ENCODE measurements at places on chromosomes 11 and 22. TPM values are rescaled to one million over a fixed set of nuclear protein-coding genes. Genes with fewer than 3 reads are reported as not detected.

- no peak for DNase-seq
Observed at GRCh38 chr11:70526116-70527045, 128.1 kb downstream of the CTTN start.

GRCh38 chr11:12134236-12134585 is 23.8 kb downstream of the MICAL2 start:
- DNase-seq = no peak

- no peak for DNase-seq
Observed at GRCh38 chr11:2883979-2884815, 1.4 kb downstream of the CDKN1C start.

DNA sequence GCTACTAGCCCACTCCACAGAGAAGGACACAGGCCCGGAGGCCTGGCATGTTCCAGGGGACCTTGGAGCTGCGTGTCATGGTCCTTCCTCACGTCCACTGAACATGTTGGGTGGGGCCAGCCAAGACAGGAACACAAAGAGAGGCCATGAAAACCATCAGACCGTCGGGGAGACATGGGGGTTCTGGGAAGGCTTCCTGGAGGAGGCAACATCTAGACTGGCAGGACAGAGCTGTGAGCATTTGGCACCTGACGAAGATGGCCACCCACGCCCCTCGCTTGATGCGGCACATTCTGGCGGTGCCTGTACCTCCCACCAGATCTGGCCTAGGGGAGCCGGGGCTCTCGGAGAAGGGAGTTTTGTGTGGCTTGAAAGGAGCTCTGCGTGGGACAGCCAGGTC is 24.7 kb upstream of the ARHGAP8 start:
- DNase-seq = no peak

DNA sequence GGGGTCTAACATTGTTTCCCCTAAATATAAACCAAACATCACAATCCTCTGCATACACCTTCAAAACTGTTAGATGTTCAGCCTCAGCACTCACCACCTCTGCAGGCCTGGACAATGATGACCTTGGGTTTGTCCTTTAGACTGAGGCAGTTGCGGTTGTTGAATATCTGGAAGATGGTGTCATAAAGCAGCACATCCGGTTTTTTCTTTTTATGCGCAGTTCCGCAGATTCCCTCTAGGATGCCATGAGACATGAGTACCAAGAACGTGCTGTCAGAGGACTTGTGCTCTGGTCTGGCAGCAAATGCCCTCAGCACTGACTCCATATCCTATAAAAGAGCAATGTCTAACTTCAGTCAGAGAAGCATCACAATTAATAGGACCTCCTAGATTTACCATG is 22.8 kb downstream of the CASP5 start:
- no peak for DNase-seq

DNA sequence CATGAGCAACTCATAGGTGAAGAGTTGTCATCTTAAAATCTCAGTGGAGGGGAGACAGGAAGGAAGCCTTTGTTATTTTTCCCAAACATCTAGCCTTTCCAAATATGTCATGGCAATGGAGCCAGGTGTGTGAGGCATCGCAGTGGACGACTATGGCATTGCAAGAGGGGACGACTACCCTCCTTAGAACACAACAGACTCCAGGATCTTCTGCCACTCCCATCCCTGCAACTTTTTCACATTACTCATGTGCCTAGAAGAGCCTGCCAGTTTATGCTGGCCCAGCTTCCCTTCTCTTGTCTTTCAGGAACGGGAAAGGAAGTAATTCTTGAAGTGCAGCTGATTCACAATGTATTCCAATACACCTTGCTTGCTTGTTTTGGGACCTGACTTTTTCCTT is 1008.4 kb downstream of the OPCML start:
- DNase-seq = no peak

GRCh38 chr11:111347002-111347722 is 31.9 kb downstream of the POU2AF1 start:
- no peak for DNase-seq

DNA sequence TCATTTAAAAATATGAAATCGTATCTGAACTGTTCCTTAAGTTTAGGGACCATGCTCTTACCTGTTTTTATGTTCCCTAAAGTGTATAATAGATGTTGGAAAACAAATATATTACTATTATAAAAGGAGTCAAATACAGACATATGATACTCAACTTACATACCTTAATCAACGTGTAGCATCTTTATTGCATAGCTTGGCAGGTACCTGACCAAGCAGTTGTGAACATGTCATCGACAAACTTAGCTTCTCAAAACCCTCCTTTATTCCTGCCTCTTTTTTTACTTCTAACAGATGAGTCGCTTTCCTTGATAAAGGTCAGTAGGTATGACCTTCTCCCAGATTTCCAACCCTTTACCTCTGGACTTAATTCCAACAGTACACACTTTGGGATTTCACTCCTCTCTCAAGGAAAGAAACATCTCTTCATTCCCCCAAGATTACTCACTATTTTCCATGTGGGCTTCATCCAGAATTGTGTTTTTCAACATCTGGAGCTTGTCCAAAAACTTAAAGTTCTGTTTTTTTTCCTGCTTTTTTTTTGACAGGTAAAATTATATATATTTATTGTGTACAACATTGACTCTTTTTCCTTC is 11.9 kb downstream of the HIPK3 start:
- no peak for DNase-seq

DNA sequence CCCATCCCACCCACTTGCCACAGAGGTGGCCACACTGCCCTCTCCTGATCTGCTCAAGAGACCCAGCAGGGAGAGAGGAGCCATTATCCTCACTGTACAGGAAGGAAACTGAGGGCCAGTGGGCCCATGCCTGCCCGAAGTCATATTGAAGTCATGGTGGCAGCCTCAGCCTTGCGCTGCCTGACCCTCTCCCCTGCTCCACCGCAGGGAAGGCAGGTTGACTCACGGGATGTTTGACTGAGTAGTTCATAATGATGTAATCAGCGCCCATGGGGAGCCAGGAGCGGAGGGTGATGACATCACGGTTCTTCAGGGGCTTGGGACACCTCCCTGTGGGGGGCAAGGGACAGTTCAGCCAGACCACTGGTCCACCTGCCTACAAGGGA is 6.1 kb upstream of the ARAP1 start:
- DNase-seq = no peak

DNA sequence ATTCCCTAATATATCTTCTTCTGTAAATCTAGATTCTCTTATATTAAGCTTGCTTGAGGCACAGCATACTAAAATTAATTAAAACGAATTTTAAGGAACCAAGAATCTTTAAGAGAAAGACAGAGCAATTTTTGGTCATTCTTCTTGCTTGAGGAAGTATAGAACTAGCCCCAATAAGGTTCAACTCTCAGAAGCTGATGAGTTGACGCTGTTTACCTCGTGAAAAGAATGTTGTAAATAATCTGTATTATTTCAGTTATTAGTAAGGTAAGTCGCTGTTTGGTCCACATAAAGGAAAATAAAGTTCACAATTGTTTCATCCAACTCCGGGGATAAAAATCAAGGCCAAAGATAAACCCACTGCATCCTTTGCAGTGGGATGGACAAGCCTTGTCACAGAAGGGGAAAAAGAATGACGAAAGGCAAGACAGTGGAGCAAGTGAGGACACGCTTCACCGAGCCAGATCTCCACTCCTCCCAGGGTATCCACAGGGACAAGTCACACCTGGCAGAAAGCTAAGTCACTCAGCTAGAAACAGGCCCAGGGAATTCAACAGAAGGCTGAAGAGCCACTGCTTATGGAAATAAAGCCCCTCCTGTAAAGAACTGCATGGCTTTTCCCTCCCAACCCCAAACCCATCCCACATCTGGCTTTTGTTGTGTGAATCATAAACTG is 752 bp downstream of the POU2AF1 start:
- no peak for DNase-seq

DNA sequence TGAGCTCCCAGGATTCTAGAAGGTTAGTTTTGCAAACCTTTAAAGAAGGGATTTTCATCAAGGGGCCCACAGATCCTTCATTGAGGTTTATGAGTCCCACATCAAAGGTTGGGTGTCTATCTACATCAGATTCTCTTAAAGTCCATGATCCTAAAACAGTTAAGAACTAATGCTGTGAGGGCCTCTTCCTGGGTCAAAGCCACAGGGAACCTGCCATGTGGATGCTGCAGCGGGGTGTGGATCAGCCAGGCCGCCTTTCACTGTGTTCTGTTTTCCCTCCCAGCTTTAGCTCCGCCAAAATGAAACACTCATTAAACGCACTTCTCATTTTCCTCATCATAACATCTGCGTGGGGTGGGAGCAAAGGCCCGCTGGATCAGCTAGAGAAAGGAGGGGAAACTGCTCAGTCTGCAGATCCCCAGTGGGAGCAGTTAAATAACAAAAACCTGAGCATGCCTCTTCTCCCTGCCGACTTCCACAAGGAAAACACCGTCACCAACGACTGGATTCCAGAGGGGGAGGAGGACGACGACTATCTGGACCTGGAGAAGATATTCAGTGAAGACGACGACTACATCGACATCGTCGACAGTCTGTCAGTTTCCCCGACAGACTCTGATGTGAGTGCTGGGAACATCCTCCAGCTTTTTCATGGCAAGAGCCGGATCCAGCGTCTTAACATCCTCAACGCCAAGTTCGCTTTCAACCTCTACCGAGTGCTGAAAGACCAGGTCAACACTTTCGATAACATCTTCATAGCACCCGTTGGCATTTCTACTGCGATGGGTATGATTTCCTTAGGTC is 5.3 kb downstream of the SERPIND1 start:
- no peak for DNase-seq

DNA sequence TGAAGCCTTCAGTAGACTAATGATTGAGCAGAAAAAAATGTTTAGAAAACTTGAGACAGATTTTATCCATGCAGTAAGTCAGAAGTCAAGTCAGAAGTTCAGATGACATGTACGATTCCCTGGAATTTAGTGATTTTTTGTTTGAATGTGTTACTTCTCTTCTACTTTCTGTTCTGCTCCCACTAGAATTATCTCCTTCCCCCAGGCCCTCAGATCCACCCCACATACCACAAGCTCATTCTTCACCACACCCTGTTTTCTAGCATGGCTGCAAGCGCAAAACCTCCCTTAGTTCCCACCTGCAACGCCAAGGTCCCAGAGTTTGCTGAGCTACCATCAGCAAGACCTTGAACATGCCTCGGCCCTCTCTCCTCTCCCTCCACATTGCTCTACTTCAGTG is 64.1 kb downstream of the KCNJ1 start:
- no peak for DNase-seq

- no peak for DNase-seq
Observed at GRCh38 chr11:117313828-117314768, 2.0 kb downstream of the BACE1 start.

DNA sequence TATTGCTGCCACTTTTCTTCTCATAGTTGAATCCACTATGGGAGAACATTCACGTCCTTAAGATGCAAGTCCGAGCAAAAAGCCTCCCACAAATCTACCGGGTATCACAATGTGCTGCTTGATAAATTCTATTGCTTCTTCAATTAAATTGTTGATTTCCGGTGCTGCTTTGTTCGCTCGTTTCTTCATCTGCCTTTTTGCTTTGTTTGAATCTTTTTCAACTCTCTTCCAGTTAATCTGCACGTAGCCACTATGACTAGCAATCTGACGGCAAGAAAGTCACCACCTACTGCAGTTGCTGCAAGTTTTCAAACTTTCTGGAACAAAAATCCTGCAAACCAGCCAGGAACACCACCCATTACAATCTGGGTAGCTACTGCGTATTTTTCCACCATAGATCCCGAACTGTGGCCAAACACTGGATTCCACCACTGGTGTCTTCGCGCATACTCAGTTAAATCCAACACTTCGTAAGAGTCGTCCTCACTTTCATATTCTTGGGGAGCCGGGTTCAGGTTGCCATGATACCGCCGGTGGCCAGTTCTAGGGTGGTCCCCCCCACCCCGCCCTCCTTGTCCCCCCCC is 59.1 kb downstream of the CLMP start:
- DNase-seq = no peak

- no peak for DNase-seq
Observed at GRCh38 chr22:46538814-46539160, 1.4 kb upstream of the CELSR1 start.

- no peak for DNase-seq
Observed at GRCh38 chr11:118226781-118227180, 2.0 kb upstream of the JAML start.

- no peak for DNase-seq
Observed at GRCh38 chr22:22144858-22145257, 99.7 kb upstream of the VPREB1 start.

DNA sequence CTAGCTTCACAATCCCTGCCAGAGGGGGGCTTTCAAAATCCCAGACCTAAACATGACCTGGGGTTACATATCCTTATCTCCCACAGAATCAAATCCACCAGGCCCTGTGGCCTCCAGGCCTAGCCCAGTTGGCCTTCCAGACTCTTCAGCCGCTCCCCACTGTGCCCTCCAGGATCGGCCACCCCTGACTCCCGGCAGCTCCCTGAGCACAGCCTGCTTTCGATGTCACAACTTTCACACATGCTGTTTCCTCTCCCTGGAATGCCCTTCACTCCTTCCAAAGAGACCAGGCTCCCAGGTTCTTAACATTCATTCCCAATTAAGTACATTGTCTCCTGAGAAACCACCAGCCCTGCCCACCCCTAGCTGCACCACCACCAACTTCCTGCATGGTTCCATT is 62.7 kb downstream of the CSNK2A3 start:
- no peak for DNase-seq

GRCh38 chr11:19845626-19846025 is 133.0 kb downstream of the NAV2 start:
- no peak for DNase-seq

Gene TUBA8
- polyA plus RNA-seq = 3.1 TPM

Gene C1QTNF4
- 12.7 TPM for polyA plus RNA-seq

Gene UBQLN3
- not detected for polyA plus RNA-seq

Gene TMA7B
- 0.27 TPM for polyA plus RNA-seq

Gene TSPAN32
- polyA plus RNA-seq = 6.0 TPM

Gene OR51E2
- polyA plus RNA-seq = 0.46 TPM

Gene SLC6A5
- 0.14 TPM for polyA plus RNA-seq

Gene ROBO4
- 19.3 TPM for polyA plus RNA-seq

Gene OR6T1
- not detected for polyA plus RNA-seq

All from left renal pelvis (tissue), 4 donors.